ENCODE measurements at places on chromosomes 2 and 18. TPM values are rescaled to one million over a fixed set of nuclear protein-coding genes. Genes with fewer than 3 reads are reported as not detected.

- H3K4me1 ChIP-seq = no peaks in the 10 kb centered on the region
- H3K4me3 ChIP-seq = no peak overlapping the region
- H3K27ac ChIP-seq = no peak overlapping the region
- no peak for DNase-seq
- H3K36me3 ChIP-seq = no peaks in the 10 kb centered on the region
Observed at GRCh38 chr2:17626986-17627385, 86.5 kb downstream of the VSNL1 start.

- DNase-seq = no peak
- no peak overlapping the region for H3K27ac ChIP-seq
- H3K4me1 ChIP-seq = no peaks in the 10 kb centered on the region
- no peak overlapping the region for H3K4me3 ChIP-seq
- H3K27me3 ChIP-seq = no peaks in the 10 kb centered on the region
Observed at GRCh38 chr2:32496662-32497061, 131.2 kb upstream of the TTC27 start.

DNA sequence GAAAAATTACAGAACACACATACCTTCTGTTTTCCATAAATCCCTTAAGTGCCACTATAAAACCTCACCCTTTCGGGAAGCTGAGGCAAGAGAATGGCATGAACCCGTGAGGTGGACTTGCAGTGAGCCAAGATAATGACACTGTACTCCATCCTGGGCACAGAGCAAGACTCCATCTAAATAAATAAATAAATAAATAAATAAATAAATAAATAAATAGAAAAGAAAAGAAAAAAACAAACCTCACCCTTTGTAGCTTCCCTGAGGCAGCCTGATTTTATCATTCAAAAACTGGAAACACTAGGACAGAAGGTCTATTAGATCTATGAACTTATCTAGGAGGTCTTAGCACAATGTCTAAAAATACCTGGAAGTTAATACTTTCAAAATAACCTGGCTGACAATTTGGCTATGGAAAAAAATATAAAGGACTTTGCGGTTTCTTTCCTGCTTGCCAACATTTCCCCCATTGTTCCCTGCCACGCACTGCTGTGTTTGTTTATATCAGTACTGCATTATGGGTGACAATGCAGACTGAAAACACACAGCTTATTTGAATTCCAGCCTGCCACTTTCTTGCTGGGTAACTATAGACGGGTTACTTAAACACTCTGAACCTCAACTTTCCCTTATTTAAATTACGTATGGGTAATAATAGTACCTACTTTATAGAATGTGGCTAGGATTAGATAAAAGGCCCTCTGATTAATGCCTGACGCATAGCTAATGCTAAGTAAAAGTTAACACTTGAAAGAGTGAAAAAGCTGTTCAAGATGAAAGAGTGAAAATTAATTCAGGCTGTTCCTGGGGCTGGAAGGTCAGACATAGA lies 313.0 kb downstream of the RDH14 start:
- H3K27ac ChIP-seq = no peak overlapping the region
- no peaks in the 10 kb centered on the region for H3K36me3 ChIP-seq
- no peaks in the 10 kb centered on the region for H3K27me3 ChIP-seq
- no peak for DNase-seq
- H3K4me1 ChIP-seq = no peaks in the 10 kb centered on the region

DNA sequence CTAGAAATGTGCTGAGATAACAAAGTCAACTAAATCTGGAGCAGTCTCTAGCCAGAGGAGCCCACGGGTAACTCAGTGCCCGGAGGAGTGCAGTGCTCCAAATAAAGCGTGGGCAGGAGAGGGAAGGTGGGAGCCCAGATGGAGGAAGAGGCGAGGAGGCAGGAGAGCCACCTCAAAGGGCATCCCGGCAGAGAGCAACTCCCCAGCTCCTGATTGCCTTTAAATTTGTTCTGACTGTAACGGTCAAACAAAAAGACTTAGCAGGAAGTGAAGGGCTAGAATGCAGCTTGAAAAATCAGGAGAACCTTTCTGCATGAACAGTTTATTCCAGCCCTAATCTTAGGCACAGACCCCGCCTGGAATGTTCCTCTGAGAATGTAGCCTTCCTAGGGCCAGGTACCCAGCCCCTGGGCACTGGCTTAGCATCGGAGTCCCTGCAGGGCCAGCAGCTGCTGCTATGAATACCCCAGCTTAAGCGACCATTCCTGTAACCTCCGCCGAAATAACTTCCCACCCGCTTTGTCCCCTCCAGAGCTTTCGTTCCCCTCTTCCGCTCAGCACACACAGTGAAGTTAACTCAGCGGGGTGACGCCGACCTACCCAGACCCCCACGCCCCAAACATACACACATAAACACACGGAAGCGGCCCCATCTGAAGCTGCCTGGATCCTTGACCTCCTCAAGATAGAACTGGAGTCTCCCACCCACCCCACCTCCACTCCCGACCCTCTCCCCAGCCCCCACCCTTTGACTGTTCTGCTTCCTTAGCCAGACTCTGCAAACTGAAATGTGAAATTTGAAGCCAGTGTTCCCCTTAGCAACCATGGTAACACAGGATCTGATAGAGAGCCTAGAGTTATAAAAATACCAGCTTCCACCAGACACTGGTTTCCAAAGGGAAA lies 123.2 kb downstream of the SMAD7 start:
- peaks cover 10% of the 10 kb centered on the region for H3K27me3 ChIP-seq
- peaks cover 11% of the 10 kb centered on the region for H3K36me3 ChIP-seq
- no peak overlapping the region for H3K4me3 ChIP-seq

DNA sequence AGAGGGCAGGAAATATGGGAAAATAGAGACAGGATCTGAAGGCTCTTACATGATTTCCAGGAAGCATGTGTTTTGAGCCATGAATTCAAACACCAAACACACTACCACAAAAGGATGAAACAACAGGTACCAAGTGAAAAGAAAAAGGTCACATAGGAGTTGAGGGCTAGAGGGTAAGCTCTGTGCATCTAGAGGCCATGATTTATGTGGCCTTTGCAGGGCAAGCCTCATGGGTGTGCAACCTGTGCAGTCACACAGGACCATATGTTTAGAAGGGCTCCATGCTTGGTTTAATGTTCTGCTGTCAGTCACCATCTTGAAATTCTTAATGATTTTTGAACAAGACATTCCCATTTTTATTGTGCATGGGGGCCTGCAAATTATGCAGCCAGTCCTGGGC lies 134.5 kb upstream of the CCDC68 start:
- H3K27me3 ChIP-seq = peaks cover 2% of the 10 kb centered on the region
- H3K4me3 ChIP-seq = no peak overlapping the region
- DNase-seq = no peak
- no peaks in the 10 kb centered on the region for H3K4me1 ChIP-seq
- H3K36me3 ChIP-seq = no peaks in the 10 kb centered on the region

GRCh38 chr2:220198896-220199295 lies 571.5 kb downstream of the SLC4A3 start:
- H3K36me3 ChIP-seq = no peaks in the 10 kb centered on the region
- H3K4me3 ChIP-seq = no peak overlapping the region
- no peaks in the 10 kb centered on the region for H3K4me1 ChIP-seq
- no peak overlapping the region for H3K27ac ChIP-seq
- H3K27me3 ChIP-seq = no peaks in the 10 kb centered on the region

The CAPN14 gene
- 0.12 TPM for total RNA-seq

The WDR7 gene
- 41.5 TPM for total RNA-seq

The STRADB gene
- 25.1 TPM for total RNA-seq

The MARS2 gene
- total RNA-seq = 11.9 TPM
